ENCODE measurements at places on chromosomes 1 and 21.

DNA sequence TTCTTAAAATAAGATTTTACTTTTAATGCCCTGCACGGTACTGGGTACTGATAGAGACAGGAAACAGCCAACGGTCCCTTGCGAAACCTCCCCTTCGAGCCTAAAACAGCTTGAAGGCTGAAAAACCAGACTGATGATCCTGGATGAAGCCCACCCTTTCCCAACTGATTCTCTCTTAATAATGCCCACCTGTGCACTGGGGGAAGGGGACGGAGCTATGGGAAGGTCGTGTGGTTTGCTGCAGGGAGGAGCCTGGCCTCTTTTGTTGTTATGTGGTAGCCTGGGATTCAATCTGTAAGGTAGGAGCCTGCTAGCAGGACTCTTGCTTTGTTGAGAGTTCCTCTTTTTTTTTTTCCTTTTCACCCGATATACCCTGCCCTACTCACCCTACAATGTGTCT, 25.6 kb downstream of the SAMSN1 start:
- no peak for DNase-seq

DNA sequence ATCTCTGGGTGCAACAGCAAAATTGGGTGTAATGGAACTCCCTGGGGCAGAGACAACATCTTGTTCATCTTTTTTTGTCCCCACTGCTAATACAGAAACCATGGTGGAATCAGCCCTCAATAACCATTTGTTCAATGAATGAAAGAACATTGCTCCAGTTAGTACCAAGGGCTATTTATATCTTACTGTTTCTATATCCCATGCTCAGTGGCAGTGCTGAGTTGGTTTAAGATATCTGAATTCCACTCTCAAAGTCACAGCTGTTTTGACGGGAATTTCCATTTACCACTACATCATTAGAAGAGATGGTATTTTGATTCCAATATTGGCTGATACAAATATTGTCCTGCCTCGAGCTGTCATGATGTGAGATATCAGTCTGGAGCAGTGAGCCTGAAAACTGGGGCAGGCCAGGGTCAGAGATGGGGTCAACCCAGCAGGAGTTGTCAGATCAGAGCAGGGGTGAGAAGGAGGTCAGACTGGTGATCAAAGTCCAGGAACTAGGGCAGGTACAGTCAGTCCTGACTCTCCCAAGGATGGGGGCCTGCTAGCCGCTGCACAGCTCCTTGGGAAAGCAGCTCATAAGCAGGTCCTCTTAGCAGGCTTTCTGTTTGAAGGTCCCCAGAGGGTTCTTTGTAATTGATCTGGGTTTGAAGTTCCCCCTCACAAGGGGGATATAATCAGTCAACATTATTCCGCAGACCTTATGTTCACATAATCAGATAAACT, 5.8 kb upstream of the PHC2 start:
- DNase-seq = no peak

DNA sequence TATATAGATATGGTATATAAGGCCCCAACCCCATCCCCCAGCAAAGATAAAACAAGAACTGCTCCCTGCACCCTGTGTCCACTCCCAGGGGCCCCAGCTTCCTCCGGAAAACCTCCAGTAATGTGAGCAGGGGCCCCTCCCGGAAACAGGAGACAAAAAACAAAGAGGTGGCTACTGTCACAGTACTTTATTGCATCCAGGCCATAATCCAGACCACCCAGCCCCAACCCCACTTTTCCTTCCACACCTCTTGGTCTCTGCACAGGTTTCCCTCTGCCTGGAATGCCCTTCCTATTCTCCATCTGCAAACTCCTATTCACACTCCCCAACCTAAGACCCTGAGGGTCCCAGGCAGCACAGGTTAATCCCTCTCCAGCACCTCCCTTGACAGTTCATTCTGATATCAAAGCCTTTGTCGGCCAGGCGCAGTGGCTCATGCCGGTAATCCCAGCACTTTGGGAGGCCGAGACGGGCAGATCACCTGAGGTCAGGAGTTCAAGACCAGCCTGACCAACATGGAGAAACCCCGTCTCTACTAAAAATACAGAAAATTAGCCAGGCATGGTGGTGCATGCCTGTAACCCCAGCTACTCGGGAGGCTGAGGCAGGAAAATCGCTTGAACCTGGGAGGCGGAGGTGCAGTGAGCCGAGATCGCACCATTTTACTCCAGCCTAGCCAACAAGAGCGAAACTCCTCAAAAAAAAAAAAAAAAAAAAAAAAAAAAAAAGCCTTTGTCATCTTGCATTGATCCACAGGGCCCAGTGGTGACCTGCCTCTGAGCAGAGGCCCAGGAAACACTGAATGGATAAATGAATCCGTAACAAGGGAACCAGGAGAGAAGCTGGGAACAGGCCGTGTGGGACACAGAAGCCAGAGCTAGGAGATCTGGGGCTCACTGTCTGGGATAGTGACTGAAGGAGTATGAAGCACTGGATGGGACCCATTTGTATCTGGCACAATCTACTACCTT, 2.3 kb upstream of the AUNIP start:
- DNase-seq = no peak

GRCh38 chr1:245046769-245047168, 108.0 kb upstream of the KIF26B start:
- no peak for DNase-seq

DNA sequence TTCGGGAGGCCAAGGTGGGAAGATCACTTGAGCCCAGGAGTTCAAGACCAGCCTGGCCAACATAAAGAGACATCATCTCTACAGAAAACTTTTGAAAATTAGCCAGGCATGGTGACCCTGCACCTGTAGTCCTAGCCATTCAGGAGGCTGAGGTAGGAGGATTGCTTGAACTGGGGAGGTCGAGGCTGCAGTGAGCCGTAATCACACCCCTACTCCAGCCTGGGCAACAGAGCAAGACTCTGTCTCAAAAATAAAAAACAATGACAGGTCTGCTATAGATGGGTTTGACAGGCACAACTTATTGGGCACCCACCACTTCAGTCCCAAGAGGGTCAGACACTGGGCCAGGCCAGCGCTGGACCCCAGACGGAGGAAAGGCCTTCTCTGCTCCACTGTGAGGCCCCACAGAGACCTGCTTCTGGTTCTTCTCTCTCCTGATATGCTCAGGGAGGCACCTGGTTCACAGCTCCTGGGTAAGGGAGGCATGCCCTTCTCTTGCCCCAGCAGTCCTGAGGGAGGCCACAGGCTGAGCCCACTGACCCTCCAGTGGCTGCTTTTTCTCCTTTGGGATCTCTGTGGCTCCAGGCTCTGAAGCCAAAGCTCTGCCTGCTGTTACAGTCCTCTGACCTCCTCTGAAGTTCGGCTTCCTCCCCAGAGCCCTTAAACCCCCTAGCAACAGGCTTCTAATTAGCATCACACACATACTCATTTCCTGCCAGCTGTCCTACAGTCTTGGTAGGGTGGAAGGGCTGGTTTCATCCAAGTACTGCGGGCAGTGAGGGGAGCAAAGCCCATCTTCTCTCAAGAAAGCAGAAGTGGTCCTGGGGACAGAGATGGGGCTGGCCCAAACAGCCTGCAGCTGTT, 14.4 kb downstream of the S100A16 start:
- no peak for DNase-seq

DNA sequence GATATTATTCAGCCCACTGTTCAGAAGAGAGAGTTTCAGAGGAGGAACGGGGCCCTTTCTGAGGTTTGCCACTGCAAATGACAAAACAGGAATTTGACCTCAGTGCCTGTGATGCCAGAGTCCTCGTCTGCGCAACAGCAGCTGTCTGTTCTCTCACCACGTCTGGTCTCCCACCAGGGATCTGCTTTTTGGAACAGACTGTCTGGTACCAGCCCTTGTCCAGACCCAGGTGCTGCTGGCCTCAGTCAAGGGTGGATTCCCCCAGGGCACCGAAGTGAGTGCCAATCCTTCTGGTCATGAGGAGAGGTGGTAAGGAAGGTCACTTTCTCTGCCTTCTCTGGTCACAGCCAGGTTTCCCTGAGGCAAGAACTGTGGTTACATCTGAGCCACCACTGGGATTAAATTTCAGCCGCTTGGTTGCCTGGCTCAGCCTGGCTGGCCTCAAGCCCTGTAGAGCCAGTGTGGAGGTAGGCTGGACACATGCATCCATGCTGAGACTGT, 2.3 kb upstream of the BCAN start:
- DNase-seq = peak; percentile 8

- no peak for DNase-seq
Measured at GRCh38 chr1:53693773-53694717, 44.9 kb downstream of the GLIS1 start.

GRCh38 chr1:38009088-38009840, 3.3 kb upstream of the UTP11 start:
- DNase-seq = peak; percentile 61

GRCh38 chr1:34758751-34759150, 789 bp upstream of the GJB4 start:
- peak; percentile 74 for DNase-seq

- no peak for DNase-seq
Measured at GRCh38 chr1:177824508-177824982, 145.3 kb downstream of the SEC16B start.

DNA sequence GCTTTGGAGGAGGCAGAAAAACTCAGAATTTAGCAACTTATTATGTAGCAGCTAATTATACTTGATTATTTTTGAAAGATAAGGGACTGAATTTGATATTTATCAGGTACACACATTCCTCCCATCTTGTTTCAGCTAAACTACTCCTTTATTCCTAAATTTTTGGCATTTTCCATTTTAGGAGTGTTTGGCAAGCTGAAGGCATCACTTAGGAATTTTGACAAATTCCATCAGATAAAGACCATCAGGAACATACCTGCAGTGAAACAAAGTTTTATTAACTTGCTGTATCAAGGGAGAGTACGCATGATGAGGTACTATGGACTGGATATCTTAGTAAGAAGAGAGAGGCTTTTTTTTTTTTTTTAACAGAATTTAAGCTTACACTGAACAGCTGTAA, 1092.2 kb downstream of the PLA2G4A start:
- no peak for DNase-seq

DNA sequence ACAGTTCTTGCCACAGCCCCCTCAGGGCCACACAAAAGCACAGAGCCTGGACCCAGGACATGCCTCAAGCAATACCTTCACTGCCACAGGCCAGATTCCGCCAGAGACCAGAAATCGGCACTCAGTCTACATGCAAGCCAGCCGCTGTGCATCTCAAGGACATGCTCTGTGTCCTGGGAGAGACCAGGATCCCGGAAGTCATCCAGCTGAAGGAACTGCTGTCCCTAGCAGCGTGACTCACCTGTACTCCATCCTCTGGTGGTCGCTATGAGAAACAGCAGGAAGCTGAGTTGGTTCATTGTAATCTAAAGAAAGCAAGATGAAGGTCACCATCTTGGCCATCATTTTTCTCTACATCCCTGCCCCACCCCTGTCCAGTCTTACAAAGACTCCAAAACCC, 401 bp downstream of the ITLN1 start:
- no peak for DNase-seq

DNA sequence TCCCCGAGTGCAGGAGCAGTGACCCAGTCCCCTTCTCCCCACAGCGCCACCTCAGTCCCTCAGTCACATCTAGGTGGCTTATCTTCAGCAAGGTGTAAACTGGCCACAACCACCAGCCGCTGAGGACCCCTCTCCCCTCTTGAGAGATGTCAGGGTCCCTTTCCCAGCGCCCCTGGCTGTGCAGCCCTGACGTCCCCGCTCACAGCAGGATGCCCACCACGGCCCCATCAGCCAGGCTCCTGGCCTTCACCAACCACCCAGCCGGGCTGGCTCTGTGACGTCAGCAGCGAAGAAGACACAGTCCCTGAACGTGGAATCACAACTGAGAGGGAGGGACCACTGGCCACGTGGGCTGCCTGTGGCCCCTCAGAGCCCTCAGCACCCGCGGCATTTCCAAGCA, 249.4 kb downstream of the NPHP4 start:
- DNase-seq = no peak
